Activated T-helper 1 cell treated with Interleukin-2 at 50 U/mL for 16 hours (primary cell): ENCODE measurements at places on chromosomes 3 and 15.

DNA sequence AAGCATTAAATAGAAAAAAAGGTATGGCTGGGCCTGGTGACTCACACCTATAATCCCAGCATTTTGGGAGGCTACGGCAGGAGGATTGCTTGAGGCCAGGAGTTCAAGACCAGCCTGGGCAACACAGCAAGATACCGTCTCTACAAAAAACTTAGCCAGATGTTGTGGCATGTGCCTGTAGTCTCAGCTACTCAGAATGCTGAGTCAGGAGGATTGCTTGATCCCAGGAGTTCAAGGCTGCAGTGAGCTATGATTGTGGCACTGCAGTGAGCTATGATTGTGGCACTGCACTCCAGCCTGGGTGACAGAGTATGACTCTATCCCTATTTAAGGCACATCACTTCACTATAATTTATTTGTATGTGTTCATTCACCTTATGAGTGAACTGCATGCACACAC, 54.3 kb downstream of the SLC4A7 start:
- DNase-seq: no peak

DNA sequence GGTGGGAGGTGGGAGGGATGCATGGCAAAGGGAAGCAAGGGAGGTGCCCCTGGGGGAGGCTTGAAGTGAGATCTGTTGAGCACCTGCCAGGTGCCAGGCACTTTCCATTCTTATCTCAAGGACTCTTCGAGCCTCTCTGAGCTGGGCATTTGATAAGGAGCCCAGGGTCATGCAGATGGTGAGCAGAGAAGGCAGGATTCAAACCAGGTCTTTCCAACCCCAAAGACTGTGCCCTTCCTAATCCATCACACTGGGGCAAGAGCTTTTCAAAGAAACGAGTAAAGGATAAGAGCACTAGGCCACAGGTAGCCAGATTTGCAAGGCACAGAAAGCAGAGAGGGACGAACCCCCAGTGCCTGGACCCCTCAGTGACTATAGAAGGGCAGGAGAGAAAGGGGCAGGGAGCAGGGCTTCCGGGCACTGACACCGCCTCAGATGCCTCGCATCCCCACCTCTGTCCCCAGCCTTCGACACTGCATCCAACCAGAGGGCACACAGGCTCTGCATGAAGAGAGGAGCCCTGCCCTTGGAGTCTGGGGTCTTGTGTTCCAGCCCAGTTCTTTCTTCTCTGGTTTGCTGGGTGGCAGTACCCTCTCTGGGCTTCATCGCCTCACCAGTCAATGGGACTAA, 21.0 kb downstream of the IGDCC4 start:
- DNase-seq: no peak

GRCh38 chr15:47616876-47617275, 100.4 kb upstream of the SEMA6D start:
- no peak for DNase-seq

- no peak for DNase-seq
Observed at GRCh38 chr15:59292442-59293151, 80.1 kb downstream of the MYO1E start.

GRCh38 chr3:186133980-186134379, 25.1 kb upstream of the ETV5 start:
- no peak for DNase-seq

- no peak for DNase-seq
Observed at GRCh38 chr15:63626955-63627354, 29.8 kb downstream of the FBXL22 start.

DNA sequence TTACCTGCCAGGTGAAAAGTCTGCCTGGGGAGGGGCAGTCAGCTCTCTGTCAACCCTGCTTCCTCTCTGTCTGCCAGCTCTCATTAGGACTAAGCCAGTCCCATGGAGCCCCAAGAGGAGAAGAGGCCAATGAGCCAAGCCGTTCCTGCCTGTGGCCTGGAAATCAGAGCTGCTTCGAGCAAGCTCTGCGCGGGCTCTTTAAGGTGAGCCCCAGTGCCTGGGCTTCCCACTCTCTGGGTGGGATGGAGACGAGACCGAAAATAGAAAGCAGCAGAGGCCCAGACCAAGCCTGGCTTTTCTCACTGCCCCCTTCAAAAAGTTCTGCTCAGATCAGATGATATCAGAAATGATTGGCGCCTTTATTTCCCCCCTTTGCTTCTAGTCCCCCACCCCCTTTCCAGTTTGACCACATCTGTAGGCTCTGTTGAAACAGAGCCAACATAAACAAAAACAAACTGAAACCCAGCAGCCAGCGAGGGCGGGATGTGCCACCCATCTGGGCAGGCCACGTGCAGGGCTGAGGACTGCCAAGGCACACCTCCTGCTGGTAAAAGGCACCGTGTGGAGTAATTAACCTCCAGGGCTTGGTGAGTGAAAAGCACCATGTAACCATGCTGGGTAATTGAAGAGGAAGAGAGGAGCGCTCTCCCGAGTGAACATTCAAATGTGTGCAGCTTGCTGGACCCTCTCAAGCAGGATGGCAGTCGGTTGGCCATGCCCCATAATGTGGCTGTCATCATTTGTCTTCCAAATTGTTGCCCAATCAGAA, 471.0 kb upstream of the PROK2 start:
- no peak for DNase-seq

DNA sequence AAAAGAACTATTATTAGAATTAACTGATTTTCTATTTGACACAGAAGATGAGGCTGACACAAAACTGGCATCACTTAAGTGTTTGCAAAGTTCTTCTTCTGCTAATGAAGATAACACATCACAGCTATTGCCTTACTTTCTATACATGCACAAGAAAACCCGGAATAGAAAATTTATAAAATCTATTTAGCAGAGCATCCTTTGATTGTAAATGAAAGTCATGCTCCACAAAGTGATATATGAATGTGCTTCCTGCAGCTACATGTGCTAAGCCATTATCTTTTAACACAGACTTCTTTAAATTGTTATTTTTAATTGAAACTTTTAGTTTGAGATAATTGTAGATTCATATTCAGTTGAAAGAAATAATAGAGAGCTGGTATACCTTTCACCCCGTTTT, 27.0 kb downstream of the DENND4A start:
- DNase-seq: no peak

- no peak for DNase-seq
Observed at GRCh38 chr3:32630266-32630665, 54.7 kb upstream of the CNOT10 start.

- no peak for DNase-seq
Observed at GRCh38 chr3:54960701-54961100, 32.8 kb upstream of the LRTM1 start.

DNA sequence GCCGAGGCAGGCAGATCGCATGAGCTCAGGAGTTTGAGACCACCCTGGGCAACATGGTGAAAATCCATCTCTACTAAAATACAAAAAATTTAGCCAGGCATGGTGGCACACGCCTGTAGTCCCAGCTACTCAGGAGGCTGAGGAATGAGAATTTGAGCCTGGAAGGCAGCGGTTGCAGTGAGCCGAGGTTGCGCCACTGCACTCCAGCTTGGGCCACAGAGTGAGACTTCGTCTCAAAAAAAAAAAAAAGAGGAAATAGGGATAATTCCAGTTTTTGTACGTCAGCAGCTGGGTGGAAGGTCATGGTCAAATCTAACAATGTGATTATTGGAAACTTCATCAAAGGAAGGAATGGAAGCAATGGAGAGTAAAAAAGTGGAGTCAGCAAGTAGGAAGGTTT, 3.1 kb downstream of the CMC1 start:
- DNase-seq: no peak

DNA sequence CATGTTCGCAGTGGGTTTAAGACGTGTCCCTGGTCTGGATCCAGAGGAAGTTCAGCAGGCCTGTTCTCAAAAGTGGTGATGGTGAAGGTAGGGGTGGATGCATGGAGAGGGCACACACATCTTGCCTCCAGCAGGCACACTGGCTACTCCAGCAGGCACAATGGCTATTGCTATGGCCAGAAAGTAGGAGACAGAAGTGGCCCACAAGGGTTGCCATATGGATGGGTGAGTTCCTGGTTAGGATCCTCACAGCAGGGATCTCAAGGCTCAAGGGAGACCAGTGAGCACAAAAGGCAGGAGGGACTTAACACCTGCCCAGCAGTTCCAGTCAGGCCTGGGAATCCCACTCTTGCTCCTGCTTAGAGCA, 107.9 kb downstream of the LRIG1 start:
- no peak for DNase-seq

DNA sequence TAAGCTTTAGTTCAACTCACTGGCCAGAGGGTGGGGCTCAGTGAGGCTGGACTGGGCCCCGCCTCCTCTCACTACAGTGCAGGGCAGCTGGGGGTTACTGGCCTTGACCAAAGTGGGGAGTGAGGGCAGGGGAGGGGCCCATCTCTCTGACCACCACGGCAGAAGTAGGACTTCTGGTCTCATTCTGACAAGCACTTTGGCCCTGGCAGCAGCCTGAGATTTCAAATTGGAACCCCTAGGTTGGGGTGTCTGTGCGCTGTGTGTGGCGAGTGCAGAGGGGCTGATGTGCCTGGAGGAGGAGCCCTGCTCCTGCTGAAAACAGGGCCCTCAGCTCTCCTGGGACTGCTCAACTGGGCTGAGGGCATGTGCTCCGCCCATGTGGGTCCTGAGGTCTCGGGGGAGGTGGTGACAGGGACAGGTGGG, 60.3 kb upstream of the RPL32 start:
- DNase-seq: no peak

GRCh38 chr3:188244395-188244861, 90.5 kb downstream of the LPP start:
- DNase-seq: no peak

- DNase-seq: no peak
Observed at GRCh38 chr15:50145451-50145872, 26.4 kb upstream of the ATP8B4 start.

DNA sequence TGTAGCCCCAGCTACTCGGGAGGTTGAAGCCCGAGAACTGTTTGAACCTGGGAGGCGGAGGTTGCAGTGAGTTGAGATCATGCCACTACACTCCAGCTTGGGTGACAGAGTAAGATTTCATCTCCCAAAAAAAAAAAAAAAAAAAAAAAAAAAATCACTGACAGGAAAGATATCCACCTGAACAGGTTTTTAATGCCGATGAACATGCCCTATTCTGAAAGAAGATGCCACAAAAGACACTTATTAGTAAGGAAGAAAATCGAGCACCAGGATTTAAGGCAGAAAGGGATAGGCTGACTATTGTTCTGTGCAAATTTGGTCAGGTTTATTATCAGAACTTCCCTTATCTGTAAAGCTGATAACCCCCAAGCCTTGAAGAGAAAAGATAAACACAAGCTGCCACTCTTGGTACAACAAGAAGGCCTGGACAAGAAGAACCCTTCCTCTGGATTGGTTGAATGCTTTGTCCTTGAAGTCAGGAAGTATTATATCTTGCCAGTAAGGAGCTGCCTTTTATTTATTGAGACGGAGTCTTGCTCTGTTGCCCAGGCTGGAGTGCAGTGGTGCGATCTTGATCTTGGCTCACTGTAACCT, 2.7 kb upstream of the PARP16 start:
- DNase-seq: no peak

- DNase-seq: no peak
Observed at GRCh38 chr3:169390741-169391305, 272.7 kb downstream of the MECOM start.

DNA sequence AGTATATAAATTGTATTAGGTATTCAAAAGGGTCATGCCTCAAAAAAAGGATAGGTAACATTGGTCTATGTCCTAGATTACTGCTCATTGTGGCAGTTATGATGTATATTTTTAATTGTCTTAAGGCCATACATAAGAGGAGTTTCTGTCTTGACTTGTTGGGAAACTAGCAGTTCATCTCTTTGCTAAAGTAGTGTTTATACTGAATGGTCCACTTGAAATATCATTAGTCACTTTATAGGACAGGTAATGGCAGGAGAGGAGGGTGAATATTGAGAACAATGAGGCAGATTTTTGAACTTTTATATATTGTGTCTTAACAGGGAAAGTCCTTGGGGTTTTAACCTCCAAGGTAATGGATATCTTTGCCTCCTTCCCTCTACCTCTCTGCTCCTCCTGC, 58.4 kb downstream of the TP63 start:
- no peak for DNase-seq

DNA sequence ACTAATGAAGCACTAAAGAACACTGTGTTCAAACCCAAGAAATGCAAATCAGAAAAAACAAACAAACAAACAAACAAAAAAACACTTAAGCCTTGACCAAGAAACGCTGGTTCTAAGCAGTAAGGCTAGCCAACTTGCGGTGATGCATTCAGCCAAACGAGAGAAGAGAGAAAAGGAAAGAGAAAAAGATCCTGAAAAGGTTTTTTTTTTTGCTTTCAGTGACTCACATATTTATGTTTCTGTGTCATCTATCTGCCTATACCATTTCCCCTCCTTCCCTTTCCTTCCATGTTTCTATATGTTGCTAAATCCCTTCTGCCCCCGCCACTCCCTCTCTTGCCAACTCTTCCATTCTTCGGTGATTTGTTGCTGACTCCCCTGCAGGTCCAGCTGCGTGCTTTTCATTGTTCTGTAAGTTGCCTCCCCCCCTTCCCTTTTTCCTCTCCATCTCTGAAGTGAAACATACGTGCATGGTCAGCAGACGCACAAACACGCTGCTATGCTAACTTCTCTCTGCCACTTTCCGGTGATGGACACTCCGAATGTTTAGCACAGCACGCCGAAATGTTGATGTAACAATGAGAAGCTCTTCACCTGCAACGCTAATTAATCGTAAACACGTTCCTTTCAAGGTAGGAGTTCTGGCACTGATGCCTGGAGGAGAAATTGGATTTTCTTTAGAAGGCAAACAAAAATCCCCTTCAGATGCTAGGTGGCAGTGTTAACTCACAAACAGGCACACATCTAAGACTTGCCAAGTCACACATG, 154.4 kb downstream of the TUSC7 start:
- DNase-seq: no peak

- DNase-seq: no peak
Observed at GRCh38 chr15:29322415-29322814, 52.8 kb upstream of the NSMCE3 start.

- no peak for DNase-seq
Observed at GRCh38 chr3:14433106-14433505, 30.7 kb downstream of the SLC6A6 start.

GRCh38 chr3:41198046-41198445, 1.3 kb upstream of the CTNNB1 start:
- no peak for DNase-seq

- DNase-seq: no peak
Observed at GRCh38 chr3:61371123-61371522, 119.9 kb upstream of the FHIT start.

- DNase-seq: no peak
Observed at GRCh38 chr3:98376631-98377030, 13.8 kb upstream of the OR5K3 start.
